ENCODE measurements at places on chromosomes 7 and 10.

- no peak for DNase-seq
These were observed 845 bp downstream of the CCDC172 start for GRCh38 chr10:116324951-116325635.

DNA sequence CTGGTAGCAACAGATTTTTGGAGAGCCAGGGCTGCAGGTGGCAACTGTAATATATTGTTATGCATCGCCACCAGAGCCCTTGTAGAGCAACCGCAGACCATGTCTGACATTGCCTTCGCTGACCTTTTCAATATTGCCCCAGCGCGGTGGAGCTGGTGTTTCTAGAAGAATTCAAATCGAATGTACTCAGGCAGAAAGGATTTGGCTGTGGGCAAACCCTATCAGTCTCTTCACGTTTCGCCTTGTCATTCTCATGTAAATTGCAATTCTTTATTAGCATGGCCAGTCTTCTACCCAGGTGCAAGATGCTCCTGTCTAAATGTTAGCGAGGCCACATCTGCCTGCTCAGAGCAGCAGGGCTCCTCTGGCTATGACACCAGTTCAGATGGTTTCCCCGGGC lies 490.2 kb upstream of the AUTS2 start:
- DNase-seq = no peak

GRCh38 chr10:14191871-14192270 lies 138.9 kb downstream of the FRMD4A start:
- DNase-seq = no peak

GRCh38 chr7:101556453-101556968 lies 72.6 kb downstream of the MYL10 start:
- DNase-seq = no peak

DNA sequence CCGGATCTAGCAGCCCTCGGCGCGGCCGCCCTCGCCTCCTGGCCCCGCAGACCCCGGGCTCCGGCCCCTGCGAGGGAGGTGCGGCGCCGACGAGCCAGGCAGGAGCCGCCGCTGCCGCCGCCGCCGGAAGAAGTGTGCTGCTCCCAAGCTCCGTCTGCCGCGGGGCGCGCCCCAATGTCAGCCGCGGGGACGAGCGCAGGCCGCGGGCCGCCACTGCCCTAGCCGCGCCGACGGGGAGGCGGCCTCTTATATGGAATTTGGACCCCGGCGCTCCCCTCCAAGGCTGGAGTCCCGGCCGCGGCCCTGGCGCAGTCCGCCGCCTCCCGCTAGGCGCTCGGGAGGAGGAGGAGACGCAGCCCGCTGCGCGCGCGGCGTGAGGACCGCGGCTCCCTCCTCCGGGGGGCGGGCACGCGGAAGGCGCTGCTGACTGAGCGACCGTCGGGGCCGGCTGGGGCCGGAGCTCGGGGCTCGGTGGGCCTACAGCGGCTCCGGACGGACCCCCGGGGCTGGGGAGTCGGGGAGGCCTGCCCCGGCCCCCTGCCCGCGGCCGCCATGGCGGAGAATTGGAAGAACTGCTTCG lies at the start of gene TRIM8:
TRIM8 (plus strand) TSS at position 414 of the 580 bp plus-strand sequence; CDS start at position 553, 139 bp downstream.
- no peak for DNase-seq

DNA sequence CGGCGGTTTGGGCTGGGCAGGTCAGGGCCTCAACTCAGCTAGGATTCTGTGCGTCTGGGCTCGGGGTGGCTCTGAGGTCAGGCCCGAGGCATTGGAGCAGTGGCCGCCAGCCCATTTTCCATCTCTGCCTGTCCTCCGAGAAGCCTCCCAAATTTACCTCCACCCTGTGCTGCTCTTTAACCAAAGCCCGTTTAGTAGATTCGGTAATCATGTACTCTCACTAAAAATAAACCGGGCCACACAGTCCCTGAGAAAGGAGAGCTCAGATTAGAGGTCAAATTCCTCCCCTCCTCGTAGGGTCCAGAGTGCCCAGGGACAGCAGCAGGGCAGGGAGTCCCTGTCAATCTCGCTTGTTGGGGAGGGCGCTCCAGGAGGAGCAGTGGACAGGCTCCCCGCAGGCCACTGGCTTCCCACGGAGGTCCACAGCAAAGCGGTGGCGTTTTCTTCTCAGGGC lies 88.7 kb upstream of the CHST15 start:
- DNase-seq = no peak

Measured in GOT3 (cell line).